ENCODE measurements at places on chromosomes 2 and 18. TPM values are rescaled to one million over a fixed set of nuclear protein-coding genes. Genes with fewer than 3 reads are reported as not detected.

The OSR1 gene
- total RNA-seq = 6.3 TPM

The MALL gene
- total RNA-seq = 166 TPM

The FOXD4L1 gene
- 0.24 TPM for total RNA-seq

The SERPINB10 gene
- total RNA-seq = not detected

The CNDP1 gene
- not detected for total RNA-seq

The SLC14A1 gene
- total RNA-seq = not detected

The TMEM247 gene
- total RNA-seq = not detected

The CYRIA gene
- total RNA-seq = 0.27 TPM

The COBLL1 gene
- total RNA-seq = 4.5 TPM

The MARCHF4 gene
- total RNA-seq = 27.7 TPM

The KCNS3 gene
- 1.1 TPM for total RNA-seq

The SPTBN1 gene
- 148 TPM for total RNA-seq

The ZNF236 gene
- total RNA-seq = 2.5 TPM

The HRH4 gene
- total RNA-seq = not detected

The FNDC4 gene
- 4.0 TPM for total RNA-seq

The ATOH8 gene
- total RNA-seq = 10.5 TPM

The ALPG gene
- total RNA-seq = 0.45 TPM

The LYG2 gene
- not detected for total RNA-seq

The MAB21L4 gene
- 0.26 TPM for total RNA-seq

The DLGAP1 gene
- total RNA-seq = not detected

The NYAP2 gene
- total RNA-seq = not detected

The BOLL gene
- total RNA-seq = not detected

The ZC3H6 gene
- 0.11 TPM for total RNA-seq

The HJURP gene
- 64.5 TPM for total RNA-seq

The TBR1 gene
- 0.03 TPM for total RNA-seq

The MBP gene
- 20.7 TPM for total RNA-seq

The NT5DC4 gene
- not detected for total RNA-seq

The MAP3K19 gene
- not detected for total RNA-seq

The ALK gene
- not detected for total RNA-seq

The LYPD1 gene
- total RNA-seq = 14.4 TPM

The RNF125 gene
- total RNA-seq = 0.35 TPM

The AGXT gene
- not detected for total RNA-seq

The POTEI gene
- total RNA-seq = not detected

The EVX2 gene
- not detected for total RNA-seq

The SPHKAP gene
- not detected for total RNA-seq

The VAMP5 gene
- total RNA-seq = not detected

The YPEL5 gene
- 40.8 TPM for total RNA-seq

The AFF3 gene
- total RNA-seq = not detected

The TXNL4A gene
- 146 TPM for total RNA-seq

The SGO2 gene
- total RNA-seq = 13.4 TPM

The PDE11A gene
- total RNA-seq = 0.67 TPM

The GCC2 gene
- 17.2 TPM for total RNA-seq

The ERMN gene
- not detected for total RNA-seq

The KCNF1 gene
- 44.6 TPM for total RNA-seq

The TAF4B gene
- 4.8 TPM for total RNA-seq

The KCNG2 gene
- not detected for total RNA-seq

The PRKAG3 gene
- total RNA-seq = not detected

The HOXD9 gene
- total RNA-seq = 1.4 TPM

The PIEZO2 gene
- total RNA-seq = 0.61 TPM

The THADA gene
- total RNA-seq = 16.2 TPM

Data from A549 treated with GW870086 at 1 μM for 4 hours (cell line).